CD4-positive, alpha-beta T cell treated with Interleukin-2 at 100 ng/mL for 4 hours (primary cell): ENCODE measurements at places on chromosomes 5 and 9.

DNA sequence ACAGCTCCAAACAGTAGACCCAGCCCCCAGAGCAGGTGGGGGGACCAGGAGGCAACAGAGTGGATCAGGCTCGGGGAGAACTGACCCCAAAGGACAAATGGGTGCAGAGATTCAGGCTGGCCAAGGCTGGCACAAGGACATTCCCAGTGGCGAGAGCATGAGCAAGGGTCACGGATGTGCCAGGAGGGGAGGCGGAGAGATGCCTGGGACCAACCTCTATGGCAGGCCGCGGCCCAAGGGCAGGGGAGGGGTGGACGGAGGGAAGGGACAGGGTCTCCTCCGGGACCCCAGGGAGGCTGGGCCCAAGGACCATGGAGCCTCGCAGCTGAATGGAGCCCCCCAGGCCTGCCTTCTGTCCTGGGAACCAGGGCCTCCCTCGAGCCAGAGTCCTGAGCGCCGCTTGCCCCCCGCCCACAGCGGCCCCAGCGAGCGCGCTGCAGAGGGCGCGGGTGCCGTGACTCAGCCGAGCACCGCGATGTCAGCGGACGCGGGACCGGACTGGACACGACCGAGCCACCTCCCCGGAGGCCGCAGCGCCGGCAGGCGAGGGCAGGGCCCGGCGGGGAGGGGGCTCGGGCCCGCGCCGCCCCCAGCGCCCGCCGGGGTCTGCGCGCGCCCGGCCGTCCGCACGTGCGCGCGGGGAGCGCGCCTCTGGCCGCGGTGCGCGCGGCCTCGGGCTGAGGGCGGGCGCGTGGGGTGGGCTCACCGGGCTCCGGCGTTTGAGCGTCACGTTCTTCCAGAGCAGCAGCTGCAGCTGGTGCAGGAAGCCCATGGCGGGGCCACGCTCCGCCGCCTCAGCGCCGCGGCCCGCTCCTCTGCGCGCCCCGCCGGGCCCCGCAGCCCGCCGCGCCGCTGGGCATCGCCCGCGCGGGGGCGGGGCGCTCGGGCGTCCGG is at the start of gene ABCA2:
TSS of gene ABCA2 (minus strand) at position 869 of the 894 bp plus-strand sequence. CDS start at position 772, 97 bp downstream.
- DNase-seq, result no peak

DNA sequence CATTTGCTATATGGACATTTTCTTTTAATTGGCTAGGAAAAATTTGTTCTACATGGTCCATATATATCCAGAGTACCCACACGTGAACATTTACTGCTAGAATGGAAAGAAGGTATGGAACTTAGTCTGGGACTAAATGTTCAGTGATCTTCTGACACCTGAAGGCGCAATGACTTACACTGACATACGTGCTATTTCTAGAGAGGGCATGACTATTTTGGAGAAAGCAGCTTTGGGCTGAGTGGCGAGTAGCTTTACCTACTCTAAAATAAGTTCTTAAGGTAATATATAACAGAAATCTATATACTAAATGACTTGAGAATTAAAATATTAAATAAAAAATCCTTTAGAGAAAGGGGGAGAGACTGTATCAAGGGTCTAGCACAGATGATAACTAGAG is 10.4 kb downstream of the NNT start:
- no peak for DNase-seq

GRCh38 chr5:161263191-161263590 is 283.3 kb downstream of the GABRB2 start:
- no peak for DNase-seq

- no peak for DNase-seq
Observed at GRCh38 chr9:109765830-109766229, 14.2 kb upstream of the PALM2AKAP2 start.

GRCh38 chr5:168125445-168126199 is 165.8 kb upstream of the WWC1 start:
- no peak for DNase-seq

GRCh38 chr9:101220341-101220740 is 164.5 kb downstream of the BAAT start:
- no peak for DNase-seq

- DNase-seq, result no peak
Observed at GRCh38 chr9:79257790-79258351, 313.9 kb upstream of the TLE4 start.

GRCh38 chr9:13228431-13228830 is 51.1 kb downstream of the MPDZ start:
- no peak for DNase-seq

DNA sequence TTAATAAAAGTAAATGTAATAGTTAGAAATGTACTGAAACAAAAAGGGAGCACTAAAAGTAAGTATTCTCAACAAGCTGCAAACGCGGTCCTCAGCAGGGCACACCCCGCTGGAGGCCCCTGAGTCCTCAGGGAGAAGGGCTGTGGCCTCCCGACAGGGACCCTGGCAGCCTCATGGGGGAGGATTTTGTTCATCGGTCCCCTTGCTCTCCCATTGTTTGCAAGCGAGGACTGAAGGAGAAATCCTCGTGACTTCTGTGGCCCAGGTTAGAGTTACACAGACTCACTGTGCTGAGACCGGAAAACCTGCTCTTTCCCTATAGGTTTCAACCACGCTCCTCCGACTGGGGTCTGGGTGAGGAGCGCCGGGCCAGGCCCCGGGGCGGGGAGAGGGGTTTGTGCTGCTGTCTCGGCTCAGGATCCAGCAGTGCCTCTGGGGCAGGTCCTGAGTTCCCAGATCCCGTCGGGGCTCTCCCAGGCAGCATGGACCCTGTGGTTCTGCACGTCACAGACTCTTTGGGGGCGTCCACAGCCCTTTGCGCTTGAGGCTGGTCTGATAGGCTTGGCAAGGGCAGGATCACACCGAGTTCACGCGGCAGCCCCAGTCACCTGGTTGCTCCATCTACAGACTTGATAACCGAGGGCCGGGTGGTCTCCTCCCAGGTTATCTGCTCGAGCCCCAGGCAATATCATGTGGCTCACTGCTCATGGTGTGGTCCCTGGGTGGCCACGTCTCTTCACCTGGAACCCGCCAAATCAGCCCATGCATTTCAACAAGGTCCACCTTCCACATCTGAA is 38.8 kb downstream of the MRPL36 start:
- no peak for DNase-seq

DNA sequence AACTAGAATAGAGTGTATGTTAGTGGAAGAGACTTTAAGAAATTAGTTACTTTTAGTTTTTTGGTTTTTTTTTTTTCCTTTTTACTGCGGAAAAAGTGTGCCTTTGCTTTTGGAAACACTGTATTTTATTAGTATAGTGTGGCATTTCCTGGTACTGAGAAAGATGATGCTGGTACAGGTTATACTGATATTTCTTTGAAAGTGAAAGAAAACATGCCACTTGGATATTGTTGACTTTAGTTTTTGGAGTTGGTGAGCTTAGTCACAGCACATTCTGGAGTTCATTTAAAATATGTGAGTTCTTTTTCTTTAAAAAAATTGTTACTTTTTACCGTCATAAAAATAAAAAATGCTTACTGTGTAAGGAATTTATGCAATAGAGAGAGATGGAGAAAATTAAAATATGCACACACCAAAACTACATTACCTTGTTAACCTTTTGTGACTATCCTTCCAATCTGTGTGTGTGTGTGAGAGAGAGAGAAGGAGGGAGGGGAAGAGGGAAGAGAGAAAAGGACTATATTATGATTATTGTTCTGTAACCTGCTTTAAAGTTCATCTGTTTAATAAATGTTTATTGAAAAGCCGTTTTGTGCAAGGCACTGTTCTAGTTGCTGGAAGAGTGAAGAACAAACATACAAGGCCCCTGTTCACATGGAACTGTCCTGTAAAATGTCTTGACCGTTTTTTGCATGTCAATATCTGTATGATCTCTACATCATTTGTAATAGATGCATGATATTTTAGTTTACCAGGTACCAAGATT is 1.9 kb downstream of the UGCG start:
- DNase-seq, result peak; percentile 69

GRCh38 chr9:136485049-136486045 is 2.5 kb upstream of the SEC16A start:
- peak; percentile 83 for DNase-seq

- DNase-seq, result peak; percentile 60
Observed at GRCh38 chr9:63859475-63860215, 1425.4 kb downstream of the FOXD4L5 start.

DNA sequence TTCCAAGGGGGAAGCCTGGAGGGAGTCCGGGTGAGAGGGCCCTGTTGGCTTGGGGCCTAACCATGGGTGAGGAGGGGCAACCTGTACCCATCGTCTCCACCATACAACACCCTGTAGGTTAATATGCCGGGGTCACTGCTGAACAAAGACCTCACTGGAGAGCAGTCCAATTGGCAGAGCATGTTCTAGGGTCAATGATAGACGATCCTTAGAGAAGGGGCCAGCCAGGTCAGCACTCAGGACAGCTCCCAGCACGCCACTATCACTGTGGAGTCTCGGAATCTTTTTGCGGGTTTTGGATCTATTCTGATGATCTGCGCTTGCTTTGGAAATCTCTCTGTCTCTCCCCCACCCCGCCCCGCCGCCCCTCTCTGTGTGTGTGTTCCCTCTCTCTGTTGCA is 218.4 kb upstream of the MVB12B start:
- DNase-seq, result no peak

DNA sequence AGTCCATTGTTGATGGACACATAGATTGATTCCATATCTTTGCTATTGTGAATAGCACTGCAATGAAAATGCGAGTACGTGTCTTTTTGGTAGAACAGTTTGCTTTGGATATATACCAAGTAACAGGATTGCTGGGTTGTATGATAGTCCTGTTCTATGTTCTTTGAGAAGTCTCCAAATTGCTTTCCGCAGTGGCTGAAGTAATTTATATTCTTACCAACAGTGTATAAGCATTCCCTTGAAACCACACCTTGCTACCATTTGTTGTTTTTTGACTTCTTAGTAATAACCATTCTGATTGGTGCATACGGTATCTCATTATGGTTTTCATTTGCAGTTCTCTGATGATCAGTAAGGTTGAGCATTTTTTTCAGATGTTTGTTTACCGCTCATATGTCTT is 792.9 kb downstream of the PTPRD start:
- no peak for DNase-seq

- no peak for DNase-seq
Observed at GRCh38 chr5:179554981-179555380, 4.6 kb downstream of the RUFY1 start.

DNA sequence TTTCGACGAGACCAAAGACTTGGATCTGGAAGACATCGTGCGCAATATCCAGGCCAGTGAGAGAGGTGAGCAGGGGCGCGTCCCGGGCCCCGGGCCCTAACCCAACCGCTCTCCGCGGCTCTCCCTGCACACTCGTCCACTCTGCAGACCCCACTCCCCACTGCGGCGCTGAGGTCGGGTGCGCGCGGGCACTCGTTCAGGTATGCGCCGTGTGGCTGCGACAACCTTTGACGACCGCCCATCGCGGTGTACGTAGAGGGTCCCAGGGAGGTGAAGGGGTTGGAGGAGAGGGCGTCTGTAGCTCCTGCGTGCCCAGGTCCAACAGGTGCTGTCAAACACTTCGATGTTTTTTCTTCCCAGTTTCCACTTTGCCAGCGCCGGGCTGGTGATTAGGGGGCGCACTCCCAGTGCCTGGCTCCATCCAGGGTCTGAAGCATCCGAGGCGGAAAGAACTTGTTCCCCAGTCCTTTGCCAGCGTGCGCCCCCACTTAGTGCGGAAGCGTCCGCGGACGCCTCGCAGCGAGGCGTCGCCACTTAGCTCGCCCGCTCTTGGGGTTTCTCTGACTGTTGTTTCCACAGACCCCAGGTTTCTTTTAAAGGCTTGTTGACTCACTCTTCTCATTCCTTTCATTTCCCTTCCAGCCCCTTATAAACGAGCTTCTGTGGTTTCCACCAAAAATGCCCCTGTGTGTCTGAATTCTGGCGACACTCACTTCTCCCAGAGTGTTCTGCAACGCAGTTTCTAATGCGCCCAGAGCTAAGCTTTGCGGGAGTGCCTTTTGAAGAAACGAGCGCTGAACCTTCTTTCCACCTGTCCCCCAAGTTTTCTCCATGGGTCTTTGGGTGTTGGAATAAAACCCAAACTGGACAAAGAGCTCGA is 1.6 kb downstream of the NPR3 start:
- DNase-seq, result no peak

DNA sequence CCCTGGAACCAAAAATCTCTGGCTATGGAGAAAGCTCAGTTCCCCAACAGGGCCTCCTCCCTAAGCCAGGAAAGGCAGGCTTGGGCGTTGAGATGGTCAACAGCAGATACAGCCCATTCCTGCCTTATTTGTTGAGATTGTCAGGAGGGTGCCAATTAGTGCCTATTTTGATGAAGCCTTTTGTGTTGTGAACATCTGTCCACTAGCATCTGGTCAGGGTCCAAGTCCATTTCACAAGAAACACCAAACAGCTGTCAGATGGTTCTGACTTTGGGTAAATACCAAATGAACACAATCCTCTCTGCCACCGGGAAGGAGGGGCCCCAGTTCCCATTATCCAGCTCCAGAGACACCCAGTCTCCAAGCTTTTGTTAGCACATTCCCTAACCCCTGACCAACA is 19.9 kb downstream of the SEMA6A start:
- DNase-seq, result no peak

GRCh38 chr5:15968993-15969392 is 210.6 kb downstream of the MARCHF11 start:
- DNase-seq, result no peak

GRCh38 chr5:163276466-163276865 is 160.9 kb upstream of the CCNG1 start:
- DNase-seq, result no peak

- no peak for DNase-seq
Observed at GRCh38 chr5:114192108-114192507, 169.8 kb upstream of the KCNN2 start.

DNA sequence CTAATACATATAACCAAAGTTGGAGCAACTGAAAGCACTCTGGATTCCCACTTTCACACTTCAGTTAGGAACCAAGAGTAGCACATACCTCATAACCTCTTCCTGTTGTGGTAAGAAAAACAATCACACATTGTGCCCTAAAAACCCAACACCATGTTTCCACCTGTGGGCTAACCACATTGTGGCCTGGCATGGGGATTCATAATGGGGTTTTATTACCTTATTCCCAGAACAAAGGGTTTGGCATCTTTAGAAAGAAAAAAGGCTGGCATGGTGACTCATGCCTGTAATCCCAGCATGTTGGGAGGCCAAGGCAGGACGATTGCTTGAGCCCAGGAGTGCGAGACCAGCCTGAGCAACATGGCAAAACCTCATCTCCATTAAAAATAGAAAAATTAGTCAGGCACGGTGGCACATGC is 60.6 kb downstream of the HSD17B3 start:
- peak; percentile 29 for DNase-seq

DNA sequence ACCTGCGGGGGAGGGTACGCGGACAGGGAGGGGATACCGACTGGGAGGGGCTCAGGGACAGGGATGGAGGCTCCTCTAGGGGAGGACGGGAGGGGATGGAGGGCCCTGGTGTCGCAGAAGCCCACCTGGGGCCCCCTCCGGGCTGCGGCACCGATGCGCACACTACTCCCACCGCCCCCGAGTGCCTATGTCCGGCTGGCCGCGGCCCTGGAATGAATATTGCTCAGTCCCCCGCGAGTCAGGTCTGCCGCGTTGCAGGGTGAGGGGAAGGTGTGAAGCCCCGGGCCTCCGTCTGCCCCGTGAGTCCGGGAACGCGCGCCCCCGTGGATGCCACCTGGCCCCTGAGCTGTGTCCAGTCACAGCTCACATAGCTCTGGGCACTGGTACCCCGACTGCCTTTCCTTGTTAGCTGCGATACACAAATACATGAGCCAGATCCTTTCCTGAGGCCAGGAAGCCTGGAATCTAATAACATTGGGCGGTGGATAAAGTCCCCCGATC is 44.5 kb upstream of the PRSS3 start:
- no peak for DNase-seq
